NCI-H1105 (cell line): ENCODE measurements at places on chromosomes 13 and 19.
A peak's percentile ranks its signal among the peaks of the same experiment; 100 is the strongest.

DNA sequence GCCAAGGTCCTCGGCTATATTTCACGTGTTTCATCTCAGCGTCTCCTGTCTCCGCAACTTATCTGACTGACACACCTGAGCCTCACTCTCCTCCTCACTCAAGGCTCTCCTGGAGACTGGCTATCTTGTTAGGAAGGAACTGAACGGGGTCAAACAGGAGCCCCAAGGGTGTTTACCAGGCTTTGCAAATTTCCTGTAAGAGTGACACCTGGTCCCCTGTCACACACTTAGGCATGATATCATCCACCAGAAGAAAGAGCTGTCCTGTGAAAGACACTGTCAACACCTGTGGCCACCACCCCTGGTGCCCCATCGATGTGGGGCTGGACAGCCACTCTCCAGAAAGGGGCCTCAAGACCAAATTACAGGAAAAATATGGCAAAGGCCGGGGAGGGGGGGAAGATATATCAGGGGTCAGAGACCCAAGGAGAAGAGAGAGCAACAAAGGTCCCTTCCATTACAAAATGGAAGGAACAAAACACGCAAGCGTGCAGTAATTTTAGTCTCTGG lies 2.9 kb downstream of the CD70 start:
- no peak for DNase-seq

- no peak for DNase-seq
Observed at GRCh38 chr13:26445092-26445491, 112.4 kb upstream of the WASF3 start.

GRCh38 chr19:42332059-42332458 lies 6.6 kb downstream of the MEGF8 start:
- no peak for DNase-seq

DNA sequence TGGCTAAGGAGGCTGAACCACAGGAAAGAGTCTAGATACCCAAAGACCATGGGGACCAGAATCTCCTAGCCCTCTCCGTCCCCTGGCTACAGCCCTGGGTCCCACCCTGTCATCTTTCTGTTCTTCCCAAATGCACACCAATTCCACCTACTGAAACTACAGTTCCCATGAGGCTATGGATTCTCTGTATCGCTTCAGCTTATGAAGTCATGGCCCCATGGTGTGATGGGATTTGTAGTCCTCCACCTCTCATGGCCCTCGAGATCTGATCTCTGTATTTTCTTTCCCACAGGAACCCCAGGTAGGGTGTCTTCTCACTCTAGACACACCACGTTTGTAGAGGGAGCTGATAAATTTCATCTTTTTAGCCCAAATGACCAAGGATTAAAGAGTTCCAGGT lies 11.8 kb downstream of the PTPRH start:
- DNase-seq = no peak

GRCh38 chr13:32837973-32838927 lies 178.0 kb upstream of the KL start:
- no peak for DNase-seq

DNA sequence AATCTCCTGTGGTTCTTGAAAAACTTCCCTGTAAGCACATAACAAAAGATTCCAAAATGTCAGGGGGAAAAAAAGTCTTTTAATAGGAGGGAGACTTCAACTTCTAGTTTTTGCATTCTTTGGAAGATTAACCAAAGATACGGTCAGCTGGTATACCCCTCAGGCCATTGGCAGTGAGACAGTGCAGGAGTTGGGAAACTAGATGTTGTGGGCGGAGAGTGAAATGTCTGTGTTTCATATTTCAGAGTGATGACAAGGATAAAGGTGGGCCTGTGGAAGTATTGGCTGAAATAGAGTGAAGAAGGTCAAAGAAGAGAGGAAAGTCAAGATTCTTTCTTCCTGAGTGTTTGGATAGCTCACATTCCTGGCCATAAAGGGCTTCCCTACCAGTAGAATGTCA lies 40.8 kb downstream of the CYP2B6 start:
- no peak for DNase-seq

GRCh38 chr13:46633416-46633815 lies 80.4 kb downstream of the LRCH1 start:
- no peak for DNase-seq

DNA sequence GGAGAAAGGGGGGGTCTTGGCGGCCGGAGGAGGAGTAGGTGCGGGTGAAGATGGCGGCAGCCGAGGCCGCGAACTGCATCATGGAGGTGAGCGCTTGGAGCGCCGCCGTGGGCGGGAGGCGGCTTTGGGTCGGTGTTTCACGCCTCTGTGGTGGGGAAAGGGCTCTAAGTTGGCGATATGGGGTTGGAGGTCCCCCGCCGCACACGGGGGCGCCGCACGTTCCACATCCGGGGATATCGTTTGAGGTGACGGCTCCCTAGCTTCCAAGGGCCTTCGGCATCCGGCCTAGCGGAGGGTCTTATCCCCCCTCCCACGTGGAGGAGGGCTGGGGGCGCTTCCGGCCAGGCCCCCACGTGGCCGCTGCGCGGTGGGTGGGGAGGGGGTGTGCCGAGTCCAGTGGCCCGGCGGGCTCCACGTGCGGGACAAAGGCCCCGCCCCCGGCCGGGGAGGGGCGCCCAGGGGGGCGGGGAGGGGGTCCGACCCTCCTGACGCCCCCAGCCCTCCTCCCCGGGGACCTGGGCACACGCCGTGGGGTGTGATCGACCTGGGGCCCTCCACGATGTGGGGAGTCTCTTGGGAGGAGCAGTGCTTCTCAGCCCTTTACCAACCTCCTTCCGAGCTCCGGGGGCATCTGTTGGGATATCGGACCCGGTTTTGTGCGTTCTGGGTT lies at the start of gene PRMT1:
TSS of gene PRMT1 (plus strand) at position 41 of the 670 bp plus-strand sequence. CDS start at position 51, 10 bp downstream.
- no peak for DNase-seq

- no peak for DNase-seq
Observed at GRCh38 chr13:98384739-98385138, 192.2 kb downstream of the STK24 start.

GRCh38 chr19:13277104-13277809 lies 127.0 kb downstream of the IER2 start:
- peak; percentile 61 for DNase-seq

- DNase-seq = no peak
Observed at GRCh38 chr13:111370570-111371535, 50.4 kb downstream of the TEX29 start.

DNA sequence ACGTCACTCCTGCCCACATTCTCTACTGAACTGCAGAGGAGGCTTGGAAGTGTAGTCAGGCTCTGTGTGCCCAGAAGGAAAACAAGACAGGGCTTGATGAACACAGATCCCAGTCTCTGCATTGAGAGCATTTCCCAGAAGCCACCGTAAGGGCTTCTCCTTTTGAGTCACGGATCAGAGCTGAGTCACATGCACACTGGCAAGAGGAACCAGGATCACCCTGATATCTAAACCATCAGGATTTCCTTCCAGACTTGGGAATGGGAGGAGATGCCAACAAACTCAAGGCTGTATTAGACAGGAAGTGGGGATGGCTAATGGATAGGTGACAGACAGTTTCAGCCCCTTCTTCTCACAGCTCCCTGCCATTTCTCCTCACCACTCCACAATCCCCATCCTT lies 17.7 kb upstream of the FBXO17 start:
- DNase-seq = no peak

DNA sequence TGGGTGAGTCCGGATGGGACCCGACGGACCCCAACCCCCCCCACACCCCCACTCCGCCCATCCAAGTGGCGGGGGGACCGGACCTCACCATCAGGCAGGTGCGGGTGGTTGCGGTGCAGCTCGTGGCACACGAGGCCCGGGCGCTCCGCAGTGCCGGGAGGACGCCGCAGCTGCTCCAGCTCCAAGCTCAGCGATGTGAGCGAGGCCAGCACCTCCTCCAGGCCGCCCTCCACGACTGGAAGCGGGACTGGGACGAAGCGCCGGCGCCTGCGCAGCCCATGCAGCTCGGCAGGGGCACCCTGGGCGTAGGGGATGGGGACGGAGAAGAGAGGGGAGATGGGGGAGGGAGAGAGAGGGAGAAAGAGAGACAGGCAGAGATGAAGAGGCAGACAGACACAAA lies 30.1 kb upstream of the OLFM2 start:
- DNase-seq = no peak
